SHP77 treated with DMSO at 0.1 percent for 48 hours (cell line): ENCODE measurements at places on chromosomes 1 and 21.

GRCh38 chr1:94104776-94105580, 16.0 kb downstream of the ABCA4 start:
- no peak for DNase-seq

DNA sequence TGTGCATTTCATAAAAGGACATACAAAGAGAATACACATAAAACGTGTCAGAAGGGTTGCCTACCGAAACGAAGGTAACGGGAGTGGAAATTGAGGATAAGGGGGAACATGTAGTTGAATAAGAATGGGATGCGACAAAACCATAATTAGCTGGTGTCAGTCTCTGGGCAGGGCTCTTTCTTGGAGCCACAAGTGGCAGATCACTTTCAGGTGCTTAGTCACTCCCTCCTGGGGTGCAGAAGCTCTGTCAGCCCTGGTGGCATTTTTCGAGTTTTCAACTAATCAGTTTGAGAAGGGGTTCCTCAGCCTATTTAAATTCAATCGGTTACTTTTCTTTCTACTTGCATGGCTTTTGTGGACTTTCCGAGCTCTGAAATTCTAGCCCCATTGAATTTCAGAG, 133.9 kb upstream of the IGSF21 start:
- DNase-seq, result no peak

- no peak for DNase-seq
Observed at GRCh38 chr1:191886977-191887376, 271.3 kb upstream of the RGS18 start.

DNA sequence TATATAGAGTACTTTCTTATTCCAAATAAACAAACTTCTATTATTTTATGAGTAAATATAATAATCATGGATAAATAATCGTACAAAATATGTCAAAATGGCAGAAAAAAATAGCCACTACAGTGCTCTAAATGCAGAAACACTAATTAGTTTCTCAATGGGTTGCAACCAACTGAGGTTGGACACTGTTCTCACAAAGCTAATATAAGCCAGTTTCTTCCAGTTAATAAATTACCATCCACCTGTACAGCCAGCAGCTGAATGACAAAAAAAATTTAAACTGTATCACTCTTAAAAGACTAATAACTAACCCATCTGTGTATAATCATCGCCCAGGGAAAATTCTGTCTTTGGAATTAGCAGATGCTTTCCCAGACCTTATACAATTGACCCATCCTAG, 36.9 kb downstream of the GDAP2 start:
- no peak for DNase-seq
